ENCODE measurements at places on chromosomes 5 and 9.

DNA sequence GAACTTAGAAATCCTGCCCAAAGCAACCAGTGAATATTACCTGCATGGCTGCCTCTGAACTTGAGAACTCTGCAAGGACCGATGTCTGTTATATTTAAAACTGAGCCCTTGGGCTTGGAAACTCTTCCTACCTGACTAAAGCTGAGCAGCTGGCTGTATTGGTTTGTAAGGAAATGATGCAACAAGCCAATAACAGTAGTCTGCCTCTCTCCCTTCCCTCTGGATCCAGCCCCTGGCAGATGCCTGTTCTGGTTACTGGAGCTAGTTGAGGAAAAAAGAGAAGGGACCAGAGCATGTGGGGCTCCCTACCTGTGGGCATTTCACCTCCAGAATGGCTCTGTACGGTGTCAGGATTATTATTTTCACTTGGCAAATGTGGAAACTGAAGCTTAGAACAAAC lies 34.7 kb downstream of the SH3RF2 start:
- no peak for DNase-seq

GRCh38 chr9:111657051-111657450 lies 4.4 kb upstream of the GNG10 start:
- no peak for DNase-seq

DNA sequence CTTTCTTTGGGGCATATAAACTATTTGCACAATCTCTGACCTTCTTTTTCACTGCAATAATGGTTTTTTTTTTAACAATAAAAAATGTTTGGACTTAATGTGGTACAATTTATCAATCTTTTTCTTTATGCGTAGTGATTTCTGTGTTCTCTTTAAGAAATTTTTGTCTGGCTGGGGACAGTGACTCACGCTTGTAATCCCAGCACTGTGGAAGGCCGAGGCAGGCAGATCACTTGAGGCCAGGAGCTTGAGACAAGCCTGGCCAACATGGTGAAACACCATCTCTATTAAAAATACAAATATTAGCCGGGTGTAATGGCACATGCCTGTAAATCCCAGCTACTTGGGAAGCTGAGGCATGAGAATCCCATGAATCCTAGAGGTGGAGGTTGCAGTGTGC lies 72.3 kb downstream of the STK32A start:
- DNase-seq: no peak

DNA sequence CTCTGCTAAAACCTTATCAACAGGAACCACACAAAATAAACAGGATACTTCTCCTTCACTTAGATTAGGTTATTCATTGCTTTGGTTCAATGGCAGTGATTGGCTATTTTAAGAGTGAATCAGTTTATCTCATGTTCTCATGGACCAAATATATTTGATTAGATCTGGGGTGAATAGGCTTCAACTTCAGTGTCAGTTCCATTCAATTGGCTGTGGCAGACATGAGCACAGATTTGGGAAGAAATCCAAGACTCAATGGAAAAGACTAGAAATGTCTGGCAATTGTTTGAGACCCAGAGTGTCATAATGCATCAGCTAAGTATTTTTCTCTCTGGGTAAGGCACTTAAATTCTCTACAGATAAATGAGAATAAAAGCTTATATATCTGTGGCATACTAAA lies 37.1 kb downstream of the CDH18 start:
- DNase-seq: no peak

GRCh38 chr5:77155179-77155785 lies 55.2 kb upstream of the PDE8B start:
- DNase-seq: no peak

DNA sequence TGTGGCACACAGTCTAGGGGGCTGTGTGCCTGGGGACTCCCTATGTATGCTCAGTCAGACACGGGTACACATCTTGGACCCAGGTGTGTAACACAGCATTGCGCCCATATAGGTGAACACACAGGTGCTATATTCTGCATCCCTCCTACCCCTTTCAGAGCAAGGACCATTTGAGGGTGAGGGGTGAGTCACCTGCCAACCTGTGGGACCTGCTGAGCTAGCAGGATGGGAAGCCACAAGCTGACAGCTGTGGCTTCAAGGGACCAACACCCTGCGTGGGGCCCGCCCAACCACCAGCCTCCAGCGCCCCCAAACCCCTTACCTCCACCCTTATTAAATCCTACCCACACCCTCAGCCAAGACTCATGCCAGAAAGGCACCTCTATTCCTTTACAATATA lies 14.6 kb upstream of the AQP7 start:
- DNase-seq: no peak

Data from stimulated activated CD8-positive, alpha-beta memory T cell treated with anti-CD3 and anti-CD28 coated beads, Interleukin-15, amount 100 ng/mL, for 24 hours (primary cell).